Stimulated activated CD4-positive, alpha-beta T cell treated with anti-CD3 and anti-CD28 coated beads, Interleukin-4, amount 100 ng/mL, for 1 hour (primary cell): ENCODE measurements at places on chromosomes 2 and 18.

- no peak for DNase-seq
Observed at GRCh38 chr2:127818794-127819425, 7.9 kb upstream of the WDR33 start.

- DNase-seq: no peak
Observed at GRCh38 chr18:63107171-63107845, 212.3 kb downstream of the BCL2 start.

DNA sequence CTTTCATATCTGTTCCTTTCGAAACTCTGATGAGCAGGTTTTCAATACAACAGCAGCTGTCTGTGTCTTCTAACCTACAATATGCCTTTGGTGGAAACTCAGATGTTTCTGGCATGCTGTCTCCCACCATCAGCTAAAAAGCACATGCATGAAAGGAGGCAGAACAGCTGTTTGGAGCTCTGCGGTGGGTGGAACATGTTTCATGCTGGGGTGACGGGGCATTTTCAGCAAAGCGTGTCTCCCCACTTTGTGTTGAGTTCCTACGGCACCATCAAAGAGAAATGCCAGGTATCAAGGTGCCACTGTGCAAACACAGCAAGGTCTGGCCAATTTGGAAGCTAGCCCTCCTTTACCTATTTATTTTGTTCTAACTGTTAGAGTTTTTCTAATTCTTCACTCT is 290.1 kb downstream of the CLIP4 start:
- DNase-seq: no peak

GRCh38 chr18:45084206-45084605 is 403.5 kb downstream of the SETBP1 start:
- DNase-seq: no peak

DNA sequence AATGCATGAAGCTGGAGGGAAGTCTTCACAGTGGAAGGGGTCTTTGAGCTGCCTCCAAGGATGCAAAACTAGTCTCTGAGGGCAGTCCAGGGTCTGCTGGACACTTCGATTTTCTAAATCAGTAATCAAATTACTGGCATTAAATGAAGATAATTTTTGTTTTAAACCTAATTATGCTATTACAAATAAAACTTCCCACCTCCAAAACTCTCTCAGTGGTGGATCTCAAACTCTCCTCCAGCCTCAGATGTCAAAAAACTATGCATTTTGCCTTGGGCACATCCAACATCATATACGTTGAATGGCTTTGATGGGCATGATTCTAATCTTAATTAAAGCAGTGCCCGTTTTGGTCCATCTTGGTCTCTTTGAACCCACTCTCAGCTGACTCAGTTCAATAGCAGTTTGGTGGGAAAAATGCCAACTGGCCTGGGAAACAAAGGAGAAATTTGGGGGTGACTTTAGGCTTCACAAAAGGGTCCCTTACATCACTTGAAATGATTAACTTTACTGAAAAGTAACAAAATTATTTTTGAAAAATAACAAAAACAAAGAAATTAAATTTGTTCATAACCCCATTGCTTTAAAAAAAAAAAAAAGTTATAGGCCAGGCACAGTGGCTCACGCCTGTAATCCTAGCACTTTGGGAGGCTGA is 5.9 kb upstream of the MYCN start:
- no peak for DNase-seq

- no peak for DNase-seq
Observed at GRCh38 chr2:133682906-133683305, 114.6 kb upstream of the NCKAP5 start.

- no peak for DNase-seq
Observed at GRCh38 chr2:64398516-64399129, 55.3 kb upstream of the LGALSL start.
